SW 1271 (cell line): ENCODE measurements at places on chromosomes 3 and 15.

DNA sequence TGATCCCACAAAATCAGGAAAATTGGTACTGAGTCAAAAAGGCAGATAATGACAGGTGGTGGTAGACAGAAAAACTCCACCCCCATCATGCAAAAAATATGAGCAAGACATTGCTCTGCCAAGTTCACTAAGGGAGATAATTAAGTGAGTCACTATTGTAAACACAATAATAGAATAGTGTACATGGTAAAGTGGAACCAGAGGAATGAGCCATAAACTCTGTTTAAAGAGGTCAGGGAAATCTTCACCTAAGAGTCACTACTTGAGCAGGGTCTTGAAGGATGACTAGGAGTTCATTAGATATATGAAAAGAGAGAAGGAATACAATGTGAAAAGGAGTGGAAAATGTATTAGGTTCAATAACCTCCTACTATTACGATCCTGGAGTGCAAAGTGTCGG is 213.4 kb upstream of the PEX5L start:
- no peak for DNase-seq

- no peak for DNase-seq
Measured at GRCh38 chr15:39641191-39641889, 60.5 kb downstream of the THBS1 start.

- DNase-seq = no peak
Measured at GRCh38 chr3:72887343-72887704, 522 bp upstream of the GXYLT2 start.

DNA sequence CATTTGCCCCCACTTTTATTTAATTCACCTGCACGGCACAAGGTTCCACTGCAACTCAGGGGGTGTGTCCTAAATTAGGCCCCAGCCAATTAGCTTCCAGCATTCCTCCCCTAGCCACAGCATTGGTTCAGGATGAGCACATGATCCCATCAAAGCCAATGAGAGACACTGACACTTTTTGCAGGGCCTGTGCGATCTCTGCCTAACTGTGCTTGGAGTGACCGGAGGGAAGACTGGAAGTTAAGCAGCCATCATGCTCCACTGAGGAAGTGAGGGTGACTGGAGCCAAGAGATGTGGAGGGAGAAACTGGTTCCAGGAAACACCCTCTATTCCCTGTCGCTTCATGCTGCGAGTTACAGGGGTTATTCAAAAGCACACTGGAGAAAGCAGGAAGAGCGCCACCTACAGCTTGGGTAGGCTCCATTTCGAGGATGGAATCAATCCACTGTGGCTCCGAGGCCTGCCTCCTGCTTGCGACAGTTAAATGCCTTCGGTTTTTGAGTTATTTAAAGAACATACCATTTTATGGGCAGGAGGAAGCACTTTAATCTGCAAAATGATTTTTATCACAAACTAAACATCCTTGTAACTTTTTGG is 122.2 kb upstream of the WNT5A start:
- DNase-seq = no peak

DNA sequence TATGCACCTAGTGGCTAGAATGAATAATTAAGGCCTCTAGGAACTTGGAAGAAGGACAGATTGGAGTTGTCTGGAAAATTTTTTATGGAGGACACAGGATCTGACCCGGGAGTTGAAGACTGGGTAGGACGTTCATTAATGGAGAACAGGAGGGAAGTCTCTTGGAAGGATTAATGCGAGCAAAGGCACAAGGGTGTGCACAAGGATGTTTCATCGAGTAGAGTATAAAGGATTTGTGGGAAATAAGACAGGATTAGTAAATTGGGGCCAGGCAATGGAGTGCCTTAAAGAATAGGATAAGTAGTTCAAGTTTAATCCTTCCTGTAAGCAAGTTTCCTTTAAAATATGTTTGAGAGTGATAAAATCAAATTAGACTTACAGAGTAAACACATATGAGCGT is 14.6 kb downstream of the LMOD3 start:
- no peak for DNase-seq

- DNase-seq = no peak
Measured at GRCh38 chr3:78887547-78888011, 880.2 kb downstream of the ROBO1 start.

GRCh38 chr3:141808586-141808985 is 45.4 kb downstream of the GRK7 start:
- no peak for DNase-seq

DNA sequence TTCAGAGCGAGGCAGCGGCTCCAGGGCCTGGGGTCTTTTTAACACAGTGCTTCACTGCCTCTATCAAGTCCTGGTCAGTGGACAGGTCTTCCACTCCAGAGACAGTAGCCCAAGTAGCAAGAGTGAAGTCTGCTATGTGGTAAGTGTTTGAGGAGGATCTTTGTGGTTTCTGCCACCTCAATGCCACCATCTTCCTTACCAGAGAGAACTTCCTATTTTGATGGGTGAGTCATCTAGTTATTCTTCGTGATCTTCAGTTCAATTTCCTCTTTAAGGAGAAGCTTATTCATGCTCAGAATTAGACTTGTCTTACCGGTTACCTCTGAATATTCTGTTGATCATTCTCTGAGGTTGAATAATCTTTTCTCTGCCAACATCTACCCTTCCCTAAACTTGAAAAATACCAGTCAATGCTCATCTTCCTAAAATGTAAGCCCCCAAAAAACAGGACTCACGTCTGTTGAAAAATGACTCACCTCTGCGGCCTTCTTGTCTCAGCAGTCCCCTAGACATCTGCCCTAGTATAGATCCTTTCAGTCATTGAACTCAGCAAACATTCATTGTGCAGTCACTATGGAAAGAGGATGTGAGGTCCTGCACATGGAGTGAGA is 32.2 kb upstream of the BCL6 start:
- DNase-seq = no peak
